ENCODE measurements at places on chromosomes 1 and 21.

DNA sequence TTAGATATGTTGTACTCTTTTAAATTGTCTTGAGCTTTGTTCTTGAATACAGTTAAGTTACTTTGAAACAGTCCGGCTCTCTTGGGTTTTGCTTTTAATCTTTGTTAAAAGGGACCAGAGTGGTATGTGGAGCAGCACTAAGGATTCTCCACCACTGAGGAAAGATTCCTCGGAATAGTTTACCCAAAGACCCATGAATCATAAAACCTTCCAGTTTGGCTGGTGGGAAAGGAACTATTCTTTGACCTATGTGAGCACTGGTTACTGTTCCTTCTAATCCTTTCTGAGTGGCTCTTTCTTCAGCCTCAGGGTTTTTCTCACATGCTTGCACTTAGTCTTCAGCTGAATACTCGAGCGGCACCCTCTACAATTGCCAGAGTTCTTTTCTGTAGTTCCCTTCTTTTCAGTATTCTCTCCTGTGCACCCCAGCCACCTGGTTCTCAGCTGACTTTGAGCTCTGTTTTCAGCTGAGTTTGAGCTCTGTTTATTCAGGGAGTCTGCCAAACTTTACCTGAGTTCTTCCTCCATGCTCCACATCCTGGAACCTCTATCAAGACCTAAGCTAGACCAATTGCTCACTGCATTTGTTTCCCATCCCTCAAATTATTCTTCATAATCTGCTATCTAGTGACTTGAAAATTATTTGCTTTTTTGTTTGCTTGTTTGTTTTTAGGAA lies 253.8 kb upstream of the PLXNA2 start:
- DNase-seq = no peak

GRCh38 chr1:108569097-108569728 lies 9.3 kb downstream of the EEIG2 start:
- no peak for DNase-seq

GRCh38 chr1:55506740-55507577 lies 291.8 kb upstream of the USP24 start:
- no peak for DNase-seq

DNA sequence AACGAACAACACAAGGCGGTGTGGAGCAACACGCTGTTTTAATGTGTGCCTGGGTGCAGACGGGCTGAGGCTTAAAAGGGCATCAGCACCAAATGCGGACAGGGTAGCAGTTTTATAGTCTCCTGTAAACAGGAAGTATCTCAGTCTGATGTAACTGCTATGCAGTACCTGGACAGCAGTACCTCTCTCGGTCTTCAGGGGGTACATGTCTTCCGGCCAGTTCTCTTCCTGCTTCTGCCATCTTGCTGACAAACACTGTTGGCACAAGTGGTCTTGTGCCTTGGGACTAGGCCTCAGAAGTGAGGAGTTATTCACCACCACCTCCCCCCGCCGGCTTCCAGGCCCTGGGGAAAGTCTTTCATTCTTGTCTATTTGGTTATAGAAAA lies 49.7 kb upstream of the APOBEC4 start:
- no peak for DNase-seq

GRCh38 chr1:145927916-145928643 lies 796 bp upstream of the RBM8A start:
- no peak for DNase-seq

DNA sequence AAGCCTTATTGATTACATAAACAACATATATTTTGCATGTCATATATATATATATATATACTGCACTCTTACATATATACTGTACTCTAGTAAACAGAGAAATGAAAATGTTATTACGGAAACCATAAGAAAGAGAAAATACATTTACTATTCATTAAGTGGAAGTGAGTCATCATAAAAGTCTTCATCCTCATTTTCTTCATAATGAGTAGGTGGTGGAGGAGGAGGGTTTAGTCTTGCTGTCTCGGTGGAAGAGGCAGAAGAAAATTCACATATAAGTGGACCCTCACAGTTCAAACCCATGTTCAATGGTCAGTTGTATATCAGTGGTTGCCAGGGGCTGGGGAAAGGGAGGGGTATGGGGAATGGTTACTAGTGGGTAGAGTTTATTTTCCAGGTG lies 8.0 kb upstream of the IFNLR1 start:
- DNase-seq = no peak

DNA sequence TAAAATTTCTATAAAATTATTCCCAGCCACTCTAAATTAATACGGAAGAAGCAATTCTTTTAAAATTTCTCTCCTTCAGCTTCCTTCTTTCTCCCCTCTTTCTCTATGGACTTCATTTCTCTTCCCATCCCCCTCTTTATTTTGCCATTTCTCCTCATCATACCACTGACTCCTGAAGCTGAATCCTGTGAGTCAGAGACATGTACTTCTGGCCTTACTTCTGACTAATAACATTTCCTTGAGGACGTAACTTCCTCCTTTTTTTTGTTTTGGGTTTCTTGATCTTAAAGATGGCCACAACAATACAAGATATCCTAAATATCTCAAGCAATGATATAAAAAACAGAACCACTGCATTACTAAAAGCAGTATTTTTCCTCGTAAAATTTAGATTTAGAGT lies 63.6 kb upstream of the DENND1B start:
- DNase-seq = no peak

DNA sequence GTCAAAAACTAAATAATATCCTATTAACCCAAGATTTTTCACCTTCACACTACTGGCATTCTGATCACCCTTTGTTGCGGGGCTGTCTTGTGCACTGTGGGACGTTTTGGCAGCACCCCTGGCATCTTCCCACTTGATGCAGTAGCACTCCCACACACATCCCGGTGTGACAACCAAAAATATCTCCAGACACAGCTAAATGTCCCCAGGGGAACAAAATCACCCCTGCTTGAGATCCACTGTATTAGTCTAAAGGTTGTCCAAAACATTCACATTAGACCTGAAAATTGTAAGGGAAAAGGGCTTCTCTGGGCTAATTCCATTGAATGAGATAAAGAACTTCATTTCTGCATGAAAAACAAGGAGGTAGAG lies 37.8 kb downstream of the PLEKHO1 start:
- DNase-seq = peak; percentile 32

DNA sequence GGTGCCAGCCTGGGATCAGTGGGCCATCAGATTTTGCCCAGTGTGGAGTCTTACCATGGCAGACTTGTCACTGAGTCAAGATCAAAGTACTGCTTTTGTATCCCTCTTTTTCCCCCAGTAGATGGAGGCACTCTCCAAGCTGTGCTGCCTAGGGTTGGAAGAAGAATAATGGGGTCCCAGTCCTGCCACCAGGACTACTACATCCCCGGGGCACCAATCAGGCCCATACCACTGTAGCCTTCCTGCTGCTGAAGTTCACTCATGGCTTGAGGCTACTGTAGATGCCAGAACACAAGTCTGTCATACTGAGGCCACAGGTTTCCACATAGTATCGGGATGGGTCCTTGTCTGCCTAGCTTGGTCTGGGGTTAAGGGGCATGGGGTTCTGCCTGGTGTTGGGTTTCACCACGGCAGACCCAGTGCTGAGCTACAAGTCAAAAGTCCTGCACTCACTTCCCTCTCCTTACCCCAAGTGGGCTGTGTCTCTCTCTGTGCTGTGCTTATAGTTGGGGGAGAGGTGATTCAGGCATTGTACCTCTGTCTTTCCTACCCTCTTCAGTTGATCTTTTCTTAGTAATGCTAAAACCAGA lies 53.4 kb downstream of the PKN2 start:
- no peak for DNase-seq

DNA sequence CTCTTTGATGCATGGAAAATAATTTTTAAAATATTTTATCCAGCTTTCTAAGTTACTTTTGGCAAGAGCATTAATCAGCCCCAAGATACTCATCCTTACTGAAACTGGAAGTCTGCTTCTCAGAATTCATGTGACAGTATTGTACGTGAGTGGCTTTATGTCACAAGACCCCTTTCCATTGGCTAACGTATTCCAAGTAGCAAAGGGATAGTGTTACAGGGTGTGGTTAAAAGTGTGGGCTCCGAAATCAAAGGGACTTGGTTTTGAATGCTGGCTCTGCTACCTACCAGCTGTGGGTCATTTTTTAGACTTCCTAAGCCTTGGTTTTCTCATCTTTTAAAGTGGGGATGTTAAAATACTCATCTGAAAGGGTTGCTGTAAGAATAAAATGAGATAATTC lies 91.7 kb downstream of the RHOU start:
- no peak for DNase-seq

DNA sequence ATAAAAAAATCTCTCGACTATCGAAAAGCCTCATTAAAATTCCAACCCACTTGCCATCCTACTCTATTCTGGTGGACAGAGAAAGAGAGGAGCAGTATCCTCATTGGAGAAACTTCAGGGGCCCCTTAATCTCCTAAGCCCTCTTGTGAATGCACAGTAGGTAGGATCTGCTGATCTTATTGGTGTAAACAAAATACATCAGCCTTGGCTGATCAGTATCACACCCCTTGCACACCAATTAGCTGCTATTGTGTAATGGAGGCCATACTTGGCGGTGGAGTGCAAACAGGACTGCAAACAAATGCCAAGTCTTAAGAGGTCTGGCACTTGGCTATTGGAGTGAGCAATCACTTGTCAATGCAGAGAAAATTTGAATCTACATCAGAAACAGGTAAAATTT lies 15.7 kb downstream of the VCAM1 start:
- no peak for DNase-seq

GRCh38 chr1:170634824-170635410 lies 29.0 kb upstream of the PRRX1 start:
- no peak for DNase-seq

- no peak for DNase-seq
Measured at GRCh38 chr1:171785766-171786165, 4.3 kb downstream of the METTL13 start.

DNA sequence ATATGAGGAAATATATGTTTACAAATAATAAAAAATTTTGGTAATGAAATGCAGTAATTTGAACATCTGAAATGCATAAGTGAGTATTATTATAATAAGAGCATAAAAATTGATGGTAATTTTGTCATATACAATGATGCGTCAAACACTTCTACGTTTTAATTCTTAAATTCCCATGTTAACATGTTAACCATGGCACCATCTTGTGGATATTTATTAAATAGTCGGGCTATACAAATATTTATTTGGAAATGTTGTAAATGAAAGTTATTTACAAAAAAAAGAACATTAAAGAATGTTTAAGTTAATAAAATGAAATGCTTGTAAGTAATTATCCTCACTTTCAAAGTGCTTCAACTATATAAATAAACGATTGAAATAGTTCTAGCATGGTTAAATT lies 57.2 kb upstream of the C1orf185 start:
- DNase-seq = no peak

GRCh38 chr1:239718997-239719628 lies 332.7 kb downstream of the CHRM3 start:
- no peak for DNase-seq

DNA sequence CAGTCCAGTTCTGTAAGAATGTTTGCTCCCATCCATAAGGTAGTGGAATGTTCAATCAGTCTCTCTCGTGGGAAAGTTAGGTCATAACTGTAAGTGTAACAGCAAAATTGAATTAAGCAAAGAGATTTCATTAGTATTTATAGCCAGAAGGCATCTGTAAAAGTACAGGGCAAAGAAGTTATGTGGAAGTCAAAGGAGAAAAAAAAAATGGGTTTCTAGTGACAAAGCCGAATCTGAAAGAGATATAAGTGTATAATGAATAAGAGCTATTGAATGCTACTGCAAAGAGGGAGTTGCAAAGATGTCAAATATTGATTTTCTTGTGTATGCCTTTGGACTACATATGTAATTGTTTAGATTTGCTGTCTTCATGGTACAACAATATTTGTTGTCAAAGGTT lies 47.4 kb upstream of the FOXD3 start:
- DNase-seq = no peak

- no peak for DNase-seq
Measured at GRCh38 chr1:12294076-12294475, 64.2 kb downstream of the VPS13D start.

GRCh38 chr21:37337831-37338230 lies 28.7 kb upstream of the DYRK1A start:
- no peak for DNase-seq

DNA sequence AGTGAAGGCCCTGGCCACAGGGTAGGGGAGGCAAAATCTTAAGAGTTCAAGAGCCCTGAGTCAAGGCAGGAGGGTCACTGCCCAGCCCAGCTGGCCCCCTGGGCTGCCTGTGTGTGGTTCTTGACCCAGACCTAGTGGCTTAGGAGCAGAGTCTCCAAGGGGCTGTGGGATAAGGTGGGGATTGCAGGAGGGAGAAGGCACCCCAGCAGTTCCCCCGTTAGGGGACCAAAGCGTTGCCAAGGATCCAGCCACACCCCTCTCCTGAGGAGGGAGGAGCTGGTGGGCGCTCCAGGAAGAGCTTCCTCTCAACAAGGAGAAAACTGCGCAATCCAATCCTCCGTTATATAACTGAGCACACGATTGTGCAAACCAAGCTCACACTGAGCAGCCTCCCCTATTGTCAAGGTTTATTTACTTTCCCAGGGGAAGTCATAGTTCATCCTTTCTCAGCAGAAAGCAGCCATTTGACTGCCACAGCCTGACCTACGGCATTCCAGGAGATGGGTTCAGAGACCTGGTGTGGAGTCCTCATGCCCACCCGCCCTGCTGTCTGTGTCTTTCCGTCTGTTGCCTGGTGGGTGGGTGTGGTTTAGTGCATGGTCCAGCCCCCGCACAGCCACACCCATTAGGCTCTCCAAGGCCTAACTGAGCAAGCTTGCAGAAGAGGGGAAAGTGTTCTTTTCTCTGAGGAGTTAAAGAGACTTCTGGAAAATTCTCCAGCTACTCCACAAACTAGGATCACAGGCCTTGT lies 3.5 kb downstream of the EPHX1 start:
- peak; percentile 48 for DNase-seq

DNA sequence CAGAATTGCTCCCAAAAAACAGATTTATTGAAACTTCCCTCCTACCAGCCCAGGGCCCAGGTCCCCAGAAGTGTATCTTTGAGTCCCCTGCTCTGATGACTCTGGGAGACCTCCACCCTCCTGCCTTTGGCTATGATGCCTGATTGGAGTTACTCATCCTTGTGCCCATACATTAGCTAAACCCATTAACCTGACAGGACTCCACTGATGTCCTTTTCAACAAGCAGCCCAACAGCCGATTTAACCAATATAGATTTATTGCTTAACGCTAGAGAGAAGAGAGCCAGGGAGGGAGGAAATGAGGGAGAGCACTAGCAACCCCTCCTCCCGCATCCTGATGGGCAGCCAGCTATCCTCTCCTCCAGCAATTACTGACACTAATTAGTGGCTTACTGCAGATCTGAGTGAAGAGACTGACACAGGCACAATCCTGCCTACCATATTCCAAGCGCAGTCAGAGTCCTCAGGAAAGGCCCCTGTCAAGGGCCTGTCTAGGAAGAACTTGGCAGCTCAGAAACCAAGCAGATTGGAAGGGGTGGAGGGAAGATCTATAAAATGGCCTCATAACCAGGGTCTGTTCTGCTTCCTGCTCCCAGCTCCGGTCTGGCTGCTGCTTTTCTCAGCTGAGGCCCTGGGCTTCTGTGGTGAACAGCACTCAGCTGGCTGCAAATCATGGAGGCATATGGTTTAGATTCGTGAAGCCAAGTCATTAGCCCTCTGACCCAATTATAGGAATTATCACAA lies 484.5 kb upstream of the DAB1 start:
- DNase-seq = peak; percentile 10

- no peak for DNase-seq
Measured at GRCh38 chr1:37125295-37125694, 91.0 kb upstream of the GRIK3 start.

- no peak for DNase-seq
Measured at GRCh38 chr1:159705904-159706256, 8.5 kb downstream of the CRP start.

All from Ammon's horn (tissue), 1 donor.